ENCODE measurements at places on chromosomes 4 and X. TPM values are rescaled to one million over a fixed set of nuclear protein-coding genes. Genes with fewer than 3 reads are reported as not detected.

FAT1 gene
- 279 TPM for polyA plus RNA-seq

ASB9 gene
- 13.7 TPM for polyA plus RNA-seq

DGAT2L6 gene
- not detected for polyA plus RNA-seq

PDZD4 gene
- polyA plus RNA-seq: 11.5 TPM

PCDH7 gene
- 19.1 TPM for polyA plus RNA-seq

TRIM61 gene
- polyA plus RNA-seq: 2.8 TPM

MFAP3L gene
- polyA plus RNA-seq: 20.5 TPM

MAGEB1 gene
- polyA plus RNA-seq: not detected

MAGEB2 gene
- not detected for polyA plus RNA-seq

ASB12 gene
- 0.70 TPM for polyA plus RNA-seq

RNF150 gene
- polyA plus RNA-seq: 26.0 TPM

FAAH2 gene
- 10.2 TPM for polyA plus RNA-seq

BLOC1S4 gene
- polyA plus RNA-seq: 11.7 TPM

HSFX2 gene
- polyA plus RNA-seq: 1.0 TPM

RCHY1 gene
- polyA plus RNA-seq: 46.3 TPM

- no peak for DNase-seq
Measured at GRCh38 chr4:160034501-160034900, 931.6 kb downstream of the RAPGEF2 start.

DNA sequence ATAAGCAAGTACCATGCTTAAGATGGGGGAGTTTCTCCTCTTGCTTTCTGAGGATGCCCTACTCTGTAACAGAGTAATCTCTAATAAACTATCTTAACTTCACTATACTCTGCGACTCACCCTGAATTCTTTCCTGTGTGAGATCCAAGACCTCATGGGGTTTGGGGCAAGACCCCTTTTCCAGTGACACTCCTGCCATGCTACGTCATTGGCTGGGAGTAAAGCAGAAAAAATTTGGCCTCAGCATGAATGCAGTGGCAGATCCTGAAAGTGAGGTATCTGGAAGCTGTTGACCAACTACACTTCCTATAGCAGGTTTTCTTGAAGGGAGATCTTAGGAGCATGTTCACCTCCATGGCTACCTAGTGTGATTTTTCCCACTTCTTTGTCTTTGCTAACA lies 109.1 kb upstream of the MED14 start:
- no peak for DNase-seq

GRCh38 chrX:84907324-84907968 lies 96.2 kb upstream of the APOOL start:
- peak; percentile 5 for DNase-seq

DNA sequence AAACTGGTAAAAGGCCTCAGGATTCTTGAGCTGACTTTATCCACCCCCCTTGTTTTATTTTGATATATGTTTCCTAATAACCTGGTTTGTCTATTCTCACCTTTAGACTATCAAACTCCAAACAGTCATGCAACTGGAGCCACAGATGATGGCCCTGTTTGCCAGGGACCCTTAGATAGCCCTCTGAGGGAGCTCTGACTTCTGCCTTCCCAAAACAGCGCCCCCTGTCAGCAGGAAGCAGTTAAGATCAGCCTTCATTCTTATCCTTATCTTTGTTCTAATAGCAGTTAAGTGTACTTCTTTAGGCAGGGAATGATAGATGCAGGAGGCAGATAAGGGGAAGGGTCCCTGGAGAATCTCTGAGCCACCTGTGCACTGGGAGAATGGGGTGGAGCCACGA lies 27.5 kb upstream of the CXCL13 start:
- DNase-seq: no peak

DNA sequence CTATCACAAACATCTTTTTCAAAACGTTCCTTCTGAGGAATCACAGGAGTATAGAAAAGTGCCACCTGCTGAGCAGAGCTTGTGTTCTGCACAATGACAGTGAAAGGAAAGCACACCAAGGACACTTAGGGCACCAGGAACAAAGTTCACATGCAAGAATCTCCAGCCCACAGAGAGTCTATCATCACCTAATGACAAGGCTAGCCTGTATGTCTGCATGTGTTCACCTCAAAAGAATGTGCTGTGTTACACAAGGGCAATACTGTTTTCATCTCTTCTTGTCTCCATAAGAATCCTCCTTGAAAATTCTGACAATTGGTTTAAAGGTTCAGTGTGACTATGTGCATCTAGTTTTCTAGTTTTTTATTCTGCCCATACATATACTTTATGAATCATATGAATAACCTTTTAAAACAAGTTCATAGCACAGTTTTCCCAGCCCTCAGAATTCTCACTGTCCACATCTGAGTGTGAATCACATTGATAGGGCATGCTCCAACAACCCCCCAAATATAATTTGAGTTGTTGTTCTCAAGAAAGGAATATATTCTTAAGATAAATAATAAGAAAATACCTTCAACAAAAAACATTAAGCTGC lies 118.0 kb downstream of the PWWP3B start:
- no peak for DNase-seq

- DNase-seq: no peak
Measured at GRCh38 chr4:24671849-24672248, 87.5 kb upstream of the DHX15 start.

GRCh38 chrX:81779701-81780100 lies 577.8 kb downstream of the SH3BGRL start:
- DNase-seq: no peak

DNA sequence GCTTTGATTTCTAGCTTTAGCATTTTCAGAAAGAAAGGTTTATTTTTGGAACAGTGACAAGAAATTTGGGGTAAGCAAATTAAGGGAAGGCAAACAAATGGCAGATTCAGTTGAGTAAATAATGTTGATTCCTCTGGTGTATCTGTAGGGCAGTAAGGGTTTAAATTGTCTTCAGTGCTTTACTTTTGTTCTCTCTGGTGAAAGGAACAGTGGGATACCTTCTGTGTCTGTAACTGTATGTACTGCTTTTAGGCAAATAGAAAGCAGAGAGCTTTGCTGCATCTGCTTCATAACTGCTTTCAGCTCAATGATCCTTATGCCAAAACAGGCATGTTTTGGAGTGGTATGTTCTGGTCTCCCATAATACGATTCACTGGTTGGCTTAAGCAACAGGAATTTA lies 932.1 kb upstream of the SLIT2 start:
- no peak for DNase-seq

GRCh38 chrX:19392078-19392477 lies 48.4 kb downstream of the PDHA1 start:
- no peak for DNase-seq

DNA sequence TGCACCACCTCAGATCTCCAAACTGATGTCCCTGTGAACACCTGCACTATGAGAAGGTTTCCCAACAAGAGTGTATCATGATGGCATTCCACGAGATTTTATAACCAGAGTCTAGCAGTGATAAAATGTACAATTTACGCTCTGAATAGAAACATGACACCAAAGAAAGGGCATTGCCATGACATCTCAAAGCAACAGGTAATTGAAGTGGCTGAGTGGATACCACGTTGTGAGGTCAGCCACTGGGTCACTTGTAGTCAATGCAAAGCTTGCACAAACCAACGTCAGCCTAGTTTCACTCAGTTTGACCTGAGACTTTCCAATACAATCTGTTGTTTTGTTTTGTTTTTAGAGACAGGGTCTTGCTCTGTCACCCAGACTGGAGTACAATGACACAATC lies 15.0 kb upstream of the SLC25A5 start:
- no peak for DNase-seq

- DNase-seq: no peak
Measured at GRCh38 chr4:48153791-48154550, 19.9 kb upstream of the TXK start.

- DNase-seq: no peak
Measured at GRCh38 chr4:168562041-168562571, 65.3 kb downstream of the PALLD start.

DNA sequence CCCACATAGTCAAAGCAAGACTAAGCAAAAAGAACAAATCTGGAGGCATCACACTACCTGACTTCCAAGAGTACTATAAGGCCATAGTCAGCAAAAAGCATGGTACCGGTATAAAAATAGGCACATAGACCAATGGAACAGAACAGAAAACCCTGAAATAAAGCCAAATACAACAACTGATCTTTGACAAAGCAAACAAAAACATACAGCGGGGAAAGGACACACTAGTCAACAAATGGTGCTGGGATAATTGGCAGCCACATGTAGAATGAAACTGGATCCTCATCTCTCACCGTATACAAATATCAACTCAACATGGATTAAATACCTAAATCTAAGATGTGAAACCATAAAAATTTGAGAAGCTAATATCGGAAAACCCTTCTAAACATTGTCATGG lies 819.3 kb upstream of the FRG1 start:
- no peak for DNase-seq

DNA sequence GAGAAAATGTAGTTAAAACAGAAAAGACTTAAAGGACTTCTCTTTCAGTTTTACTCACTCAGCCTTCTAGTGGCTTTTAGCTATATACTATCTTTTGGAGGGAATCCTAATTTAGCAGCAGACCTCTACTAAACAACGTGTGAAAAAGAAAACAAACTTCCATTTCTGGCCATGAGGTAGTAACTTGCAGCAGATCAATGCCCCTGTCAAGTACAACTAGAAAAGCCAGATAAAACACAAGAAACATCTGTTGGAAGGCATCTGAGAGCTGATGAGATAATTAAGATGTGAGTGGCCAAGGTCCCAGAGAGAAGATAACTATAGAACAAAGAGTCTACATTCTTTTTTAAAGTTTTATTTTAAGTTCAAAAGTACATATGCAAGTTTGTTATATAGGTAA lies 101.7 kb downstream of the CORIN start:
- DNase-seq: no peak

- DNase-seq: no peak
Measured at GRCh38 chr4:67131224-67131623, 414.1 kb downstream of the CENPC start.

DNA sequence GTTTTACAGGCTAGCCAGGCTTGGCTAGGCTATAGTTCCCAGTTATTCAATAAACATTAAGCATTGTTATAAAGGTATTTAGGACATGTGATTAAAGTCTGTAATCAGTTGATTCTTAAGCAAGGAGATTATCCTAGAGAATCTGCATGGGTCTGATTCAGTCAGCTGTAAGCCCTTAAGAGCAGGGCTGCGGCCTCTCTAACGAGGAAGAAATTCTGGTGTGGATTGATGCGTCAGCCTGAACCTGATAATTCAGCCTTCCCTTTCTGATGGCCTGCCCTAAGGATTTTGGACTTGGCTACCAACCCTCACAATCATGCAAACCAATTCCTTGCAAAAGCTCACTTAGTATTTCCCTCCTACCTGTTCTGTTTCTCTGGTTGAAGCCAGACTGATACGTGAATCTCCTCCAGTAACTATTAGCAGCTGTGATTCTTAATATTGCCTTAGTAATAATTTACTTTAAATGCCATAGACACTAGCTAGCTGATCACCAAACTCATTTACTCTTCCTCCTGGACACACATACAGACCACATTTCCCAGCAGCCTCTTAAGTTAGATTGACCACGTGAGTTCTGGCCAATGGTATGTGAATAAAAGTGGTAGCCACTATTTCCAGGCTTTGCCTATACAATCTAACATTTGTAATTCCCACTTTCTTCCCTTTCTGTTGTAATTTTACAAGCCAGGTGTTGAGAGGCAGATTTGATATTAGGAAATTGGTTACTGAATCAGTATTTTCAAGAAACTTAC lies 678.0 kb upstream of the INTU start:
- no peak for DNase-seq

DNA sequence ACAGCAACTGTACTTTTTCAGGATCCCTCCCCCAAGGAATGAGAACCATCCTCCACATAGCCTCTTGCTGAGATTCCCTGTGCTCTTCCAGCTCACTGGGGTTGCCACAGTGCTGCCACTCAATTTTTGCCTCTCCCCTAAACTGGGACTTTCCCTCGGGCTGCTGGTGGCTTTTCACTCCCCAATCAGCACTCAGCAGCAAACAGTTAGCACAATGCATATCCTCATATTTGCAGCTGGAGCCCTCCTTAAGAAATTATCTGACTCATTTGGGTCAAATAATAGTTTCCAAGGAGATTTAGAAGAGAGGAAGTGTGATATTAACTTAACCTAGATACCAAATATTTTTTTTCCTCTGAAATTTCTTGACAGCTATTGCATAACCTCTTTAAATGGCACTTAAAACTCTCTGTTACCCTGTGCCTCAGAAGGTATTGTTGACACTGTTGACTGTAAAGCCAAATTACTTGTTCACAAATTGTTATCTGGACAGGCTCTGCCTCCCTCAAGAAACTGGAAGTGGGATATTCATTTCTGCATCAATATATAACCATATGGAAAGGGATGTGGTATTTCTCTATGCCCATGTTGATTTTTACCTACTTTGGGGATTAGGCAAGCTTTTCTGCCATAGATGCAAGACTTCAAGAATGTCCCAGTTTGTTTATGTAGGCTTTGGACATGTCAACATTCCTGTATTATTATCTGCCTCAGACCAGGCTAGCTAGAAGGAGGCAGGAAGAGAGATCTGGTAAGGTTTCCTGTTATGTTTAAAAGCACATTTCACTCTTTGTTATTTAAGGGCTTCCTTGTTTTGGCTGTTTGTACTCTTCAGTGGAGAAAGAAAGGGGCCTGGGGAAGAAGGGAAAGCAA lies 58.0 kb downstream of the SEPTIN11 start:
- no peak for DNase-seq

- no peak for DNase-seq
Measured at GRCh38 chr4:148390311-148390710, 51.9 kb downstream of the NR3C2 start.

DNA sequence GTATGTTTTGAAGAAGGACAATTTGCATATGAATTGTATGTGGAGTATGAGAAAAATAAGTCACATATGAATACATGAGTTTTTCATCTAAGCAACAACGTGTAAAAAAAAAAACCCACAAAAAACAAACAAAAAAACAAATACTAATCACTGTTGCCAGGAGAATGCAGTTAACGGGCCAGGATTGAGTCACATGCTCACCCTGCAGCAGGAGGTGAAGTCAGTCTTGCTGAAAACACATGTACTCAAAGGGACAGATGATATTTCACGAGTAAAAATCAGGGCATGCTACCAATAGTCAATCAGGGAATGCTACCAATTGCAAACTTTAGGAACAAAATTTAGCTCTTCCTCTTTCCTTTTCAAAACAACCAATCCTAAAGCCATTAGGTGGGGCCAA lies 10.4 kb upstream of the DCLK2 start:
- DNase-seq: no peak

GRCh38 chr4:53905941-53906377 lies 158.4 kb downstream of the CHIC2 start:
- no peak for DNase-seq

GRCh38 chr4:108512615-108513505 lies 107.5 kb upstream of the RPL34 start:
- peak; percentile 63 for DNase-seq

DNA sequence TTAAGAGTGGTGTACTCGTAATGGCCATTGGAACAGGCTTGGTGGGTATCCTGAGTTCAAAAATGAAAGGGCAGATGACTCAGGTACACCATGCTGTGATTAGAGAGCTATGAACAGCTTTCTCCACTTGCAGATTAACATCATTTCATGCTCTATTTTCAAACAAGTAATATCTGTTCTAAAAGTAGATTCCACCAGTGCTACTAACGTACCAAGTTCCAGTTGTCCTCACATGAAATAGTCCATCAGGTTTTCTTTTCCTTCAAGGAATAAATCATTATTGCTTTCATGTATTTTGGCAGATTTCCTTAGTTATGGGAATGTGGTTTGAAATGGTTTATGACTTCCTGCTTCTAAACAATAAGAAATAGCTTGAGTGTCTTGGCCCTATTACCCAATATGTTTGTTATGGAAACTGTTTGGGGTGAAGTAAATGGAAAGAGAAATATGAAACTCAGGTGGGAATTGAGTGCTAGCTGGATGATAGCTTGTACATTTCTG lies 49.9 kb downstream of the PCDH7 start:
- no peak for DNase-seq

- no peak for DNase-seq
Measured at GRCh38 chr4:119592830-119593229, 35.8 kb downstream of the PDE5A start.

GRCh38 chr4:59671037-59671436 lies 1529.1 kb upstream of the ADGRL3 start:
- DNase-seq: no peak

Measured in renal cortex interstitium (tissue), 15 donors.